CD4-positive, CD25-positive, alpha-beta regulatory T cell (primary cell): ENCODE measurements at places on chromosomes 13 and 19.

- DNase-seq: peak; percentile 67
Measured at GRCh38 chr19:44746946-44747738, 1.4 kb upstream of the BCL3 start.

GRCh38 chr13:94113245-94113644 lies 366.2 kb downstream of the DCT start:
- DNase-seq: no peak

DNA sequence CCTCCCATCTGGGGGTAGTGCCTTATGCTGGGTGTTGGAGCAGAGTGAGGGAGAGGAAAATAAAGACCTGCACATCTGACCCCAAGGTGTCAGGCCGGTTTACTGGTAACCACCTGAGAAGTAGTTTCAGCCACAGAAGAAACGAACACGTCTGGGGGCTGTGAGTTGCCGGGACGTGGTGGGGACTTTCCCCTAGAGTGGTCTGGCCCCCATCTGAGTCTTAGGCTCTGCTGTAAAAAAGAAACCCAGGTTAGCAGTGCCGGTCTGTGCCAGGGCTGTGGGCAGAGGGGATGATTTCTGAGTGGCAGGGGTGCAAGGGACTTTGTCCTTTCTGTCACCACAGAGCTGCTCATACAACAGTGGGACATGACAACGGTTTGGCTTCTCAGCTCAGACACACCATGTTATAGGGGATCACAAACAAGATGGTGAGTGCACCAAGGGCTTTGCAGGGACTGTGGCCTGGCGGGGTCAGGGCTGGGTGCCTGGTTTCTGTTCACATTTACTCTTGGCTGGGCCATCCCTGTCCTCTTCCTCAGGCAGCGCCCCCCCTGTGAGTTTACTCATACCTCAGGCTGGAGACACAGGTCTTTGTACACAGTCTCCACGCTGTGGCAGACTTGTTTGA lies 9.0 kb downstream of the GCDH start:
- DNase-seq: no peak

DNA sequence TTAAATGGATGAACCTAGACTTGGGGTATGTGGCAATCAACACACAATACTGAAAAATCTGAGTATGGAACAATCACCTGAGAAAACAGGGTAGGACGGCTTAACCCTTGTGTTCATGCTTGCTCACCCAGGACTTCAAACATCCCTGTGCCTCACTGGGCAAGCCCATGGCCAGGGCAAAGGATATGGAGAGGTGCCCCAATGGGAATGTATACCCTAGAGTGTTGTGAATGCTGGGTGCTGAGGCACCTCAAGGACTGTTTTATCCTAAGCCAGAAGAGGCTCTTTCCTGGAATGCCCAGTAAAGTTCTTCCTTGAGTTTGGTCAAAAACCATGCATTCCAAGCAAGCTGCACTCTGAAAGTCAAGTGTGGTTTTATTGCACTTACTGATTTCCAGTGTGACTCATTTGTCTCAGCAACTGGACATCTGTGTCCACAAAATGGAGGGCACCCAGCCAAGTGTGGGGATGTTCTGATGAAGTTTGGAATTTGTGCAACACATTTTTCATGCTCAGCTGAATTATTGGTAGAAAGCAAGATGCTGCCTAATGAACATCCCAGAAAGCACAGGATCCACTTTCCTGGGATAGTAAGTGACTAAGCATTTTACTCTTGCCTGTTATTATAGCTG lies 531.3 kb downstream of the RFC3 start:
- no peak for DNase-seq

DNA sequence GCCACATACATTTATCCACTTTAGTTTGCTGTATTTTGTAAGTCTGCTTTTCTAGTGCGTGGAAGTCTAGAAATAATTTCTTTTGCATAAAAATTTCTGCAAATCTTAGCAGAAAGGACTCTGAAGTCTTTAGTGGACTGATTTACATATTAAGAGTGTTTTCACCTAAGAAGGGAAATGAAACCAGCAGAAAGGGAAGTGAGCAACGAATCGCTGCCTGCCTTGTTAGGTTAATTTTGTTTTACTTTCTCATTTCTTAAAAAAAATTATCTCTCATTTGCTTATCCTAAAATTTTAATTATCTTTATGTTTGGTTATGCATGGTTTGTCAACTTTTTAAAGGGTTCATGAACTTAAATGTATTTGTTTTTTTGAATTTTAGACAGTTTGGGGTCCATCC lies 767 bp upstream of the GPR18 start:
- peak; percentile 66 for DNase-seq

DNA sequence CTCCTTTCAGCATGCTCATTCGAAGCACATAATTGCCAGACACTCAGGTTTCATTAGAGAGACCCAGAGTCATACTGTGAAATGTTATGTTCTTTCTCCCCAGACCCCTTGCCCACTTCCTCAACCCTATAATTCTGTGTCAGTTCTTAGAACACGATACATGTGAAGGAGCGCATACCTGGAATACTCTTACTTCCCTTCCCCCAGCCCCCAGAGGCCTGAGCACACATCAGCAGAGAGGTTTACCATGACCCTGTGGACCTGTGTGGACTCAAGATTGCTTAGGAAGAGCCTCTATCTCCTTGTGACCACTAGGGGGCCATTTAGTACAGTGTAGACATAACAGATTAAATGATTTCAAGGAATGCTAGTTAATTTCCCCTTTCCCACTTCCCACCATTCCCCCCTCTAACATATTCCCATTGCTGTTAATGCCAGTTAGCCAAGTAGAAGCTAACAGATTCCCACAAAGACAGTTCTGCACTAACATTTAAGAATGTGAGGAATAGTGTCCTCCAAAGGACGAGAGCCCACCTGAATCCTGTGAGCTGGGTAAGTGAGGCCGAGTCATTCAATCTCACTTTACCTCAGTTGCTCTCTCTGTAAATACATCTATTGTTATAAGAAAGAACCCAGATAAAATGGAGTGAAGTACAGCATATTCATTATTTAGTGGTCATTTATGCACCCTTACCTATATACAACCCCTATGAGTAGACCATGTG lies 154.2 kb upstream of the MAB21L1 start:
- DNase-seq: peak; percentile 30

DNA sequence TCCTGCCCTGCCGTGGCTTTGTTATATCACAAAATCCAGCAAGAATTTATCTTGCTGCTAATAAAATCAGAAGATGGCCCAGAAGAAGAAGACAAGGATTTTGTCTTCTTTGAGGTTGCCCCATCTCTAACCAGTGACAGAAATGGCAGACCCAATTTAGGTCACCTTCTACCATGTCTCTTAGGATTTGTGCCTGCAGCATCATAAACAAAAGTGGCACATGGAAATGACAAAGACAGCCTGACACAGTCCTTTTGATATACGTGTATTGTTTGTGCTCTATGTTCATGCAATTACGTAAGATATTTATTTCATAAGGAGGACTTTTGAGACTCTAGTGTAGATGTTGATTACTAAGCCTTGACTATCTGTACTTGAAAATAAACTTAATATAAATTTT lies 135.9 kb upstream of the TMTC4 start:
- DNase-seq: no peak

DNA sequence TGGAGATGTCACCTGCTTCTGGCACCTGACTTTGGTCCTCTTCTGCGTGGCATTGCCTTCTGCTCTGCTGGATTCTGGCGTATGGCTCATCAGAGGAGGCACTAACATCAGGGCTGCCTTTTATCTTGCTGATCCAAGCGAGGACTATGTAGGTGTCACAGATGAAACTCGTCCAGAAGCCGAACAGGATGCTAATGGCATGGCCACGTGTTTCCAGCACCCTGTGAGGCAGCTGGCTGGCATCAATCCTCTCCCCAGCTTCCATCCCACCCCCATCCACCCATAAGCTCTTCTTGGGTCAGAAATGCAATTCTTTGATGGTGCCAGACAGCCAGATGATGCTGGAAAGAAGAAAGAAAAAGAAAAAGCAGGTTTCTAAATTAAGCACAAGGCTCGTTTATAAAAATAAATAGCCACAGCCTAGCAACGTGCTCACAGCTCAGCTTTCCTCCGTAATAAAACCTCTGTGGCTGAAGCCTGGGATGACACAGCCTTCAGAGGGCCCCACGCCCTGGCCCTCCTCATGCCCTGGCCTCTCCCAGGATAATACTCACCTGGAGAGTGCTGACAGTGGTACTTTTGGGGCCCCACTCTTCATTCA lies 212.9 kb upstream of the SERP2 start:
- no peak for DNase-seq

DNA sequence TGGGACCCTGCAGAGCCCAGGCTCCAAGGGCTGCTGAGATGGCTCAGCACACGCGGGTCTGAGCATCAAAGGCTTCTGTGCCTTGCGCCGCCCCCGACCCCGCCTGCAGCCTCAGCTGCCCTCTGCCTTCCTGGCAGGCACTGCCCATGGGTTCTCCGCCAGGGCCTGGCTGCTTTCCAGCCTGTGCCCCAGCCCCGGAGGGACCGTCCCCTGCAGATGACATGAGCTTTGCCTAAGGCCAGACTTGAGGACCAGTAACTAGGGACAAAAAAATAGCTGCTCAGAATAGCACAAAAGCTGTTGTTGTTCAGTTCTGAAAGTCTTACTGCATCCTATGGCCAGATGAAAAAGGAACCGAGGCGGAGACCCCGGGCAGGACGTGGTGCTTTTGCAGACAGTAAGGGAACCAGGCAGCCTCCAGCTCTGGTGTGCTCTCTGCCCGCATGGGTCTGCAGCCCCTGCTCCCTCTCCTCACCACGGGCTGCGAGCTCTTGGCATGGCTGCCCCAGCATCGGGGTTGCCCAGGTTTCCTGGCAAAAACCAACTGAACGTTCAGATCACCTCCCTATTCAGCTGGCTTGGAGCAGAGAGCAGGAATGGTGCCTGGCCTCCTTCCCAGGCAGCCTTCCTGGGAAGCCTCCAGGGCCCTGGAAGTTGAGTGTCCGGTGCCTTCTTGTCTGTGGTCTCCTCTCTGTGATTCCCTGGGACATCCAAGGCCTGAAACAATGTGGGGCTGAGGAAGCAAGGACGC lies 12.5 kb upstream of the CFAP97D2 start:
- DNase-seq: no peak

GRCh38 chr13:22483276-22483675 lies 697.5 kb upstream of the SGCG start:
- DNase-seq: no peak

DNA sequence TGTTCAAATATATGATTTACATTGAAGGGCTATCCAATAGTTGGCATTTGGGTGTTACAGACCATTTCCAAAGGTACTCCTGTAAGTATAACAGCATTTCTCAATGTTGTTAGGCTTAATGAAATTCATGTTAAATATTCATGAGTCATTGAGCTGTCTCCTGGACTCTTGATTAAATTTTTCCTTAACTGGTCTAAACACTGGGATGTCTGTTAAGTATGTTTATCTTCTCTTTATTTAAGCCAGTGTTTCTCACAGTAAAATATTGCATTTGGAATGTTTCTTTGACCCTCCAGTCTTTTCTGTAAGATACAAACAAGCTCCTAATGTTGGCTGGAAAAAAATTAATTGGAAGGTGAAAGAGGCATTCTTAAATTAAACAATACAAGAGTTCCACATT lies 402.5 kb upstream of the HTR2A start:
- no peak for DNase-seq
